ENCODE measurements at places on chromosomes 13 and 19. TPM values are rescaled to one million over a fixed set of nuclear protein-coding genes. Genes with fewer than 3 reads are reported as not detected.

DNA sequence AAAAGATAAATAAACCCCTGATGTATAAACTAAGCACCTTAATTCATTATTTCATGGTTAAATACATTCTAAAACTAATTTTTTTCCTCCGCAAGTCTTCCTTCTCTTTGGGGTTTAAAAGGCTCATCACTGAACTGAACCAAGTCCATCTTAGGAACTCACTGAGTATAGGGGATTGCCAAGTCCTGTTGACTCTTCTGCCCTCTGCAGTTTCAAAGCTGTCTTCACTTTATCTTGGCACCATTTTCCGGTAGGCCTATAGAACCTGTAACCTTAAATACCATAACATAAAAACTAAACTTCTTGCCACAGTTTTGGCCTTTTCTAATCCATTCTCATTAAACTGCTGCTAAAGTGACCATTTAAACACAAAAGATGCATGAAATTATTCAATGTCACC, 66.5 kb upstream of the USPL1 start:
- no peak for DNase-seq

GRCh38 chr19:13087295-13087694, 15.4 kb downstream of the LYL1 start:
- DNase-seq, result no peak

- no peak for DNase-seq
Observed at GRCh38 chr13:82292334-82292733, 1589.9 kb downstream of the SLITRK1 start.

DNA sequence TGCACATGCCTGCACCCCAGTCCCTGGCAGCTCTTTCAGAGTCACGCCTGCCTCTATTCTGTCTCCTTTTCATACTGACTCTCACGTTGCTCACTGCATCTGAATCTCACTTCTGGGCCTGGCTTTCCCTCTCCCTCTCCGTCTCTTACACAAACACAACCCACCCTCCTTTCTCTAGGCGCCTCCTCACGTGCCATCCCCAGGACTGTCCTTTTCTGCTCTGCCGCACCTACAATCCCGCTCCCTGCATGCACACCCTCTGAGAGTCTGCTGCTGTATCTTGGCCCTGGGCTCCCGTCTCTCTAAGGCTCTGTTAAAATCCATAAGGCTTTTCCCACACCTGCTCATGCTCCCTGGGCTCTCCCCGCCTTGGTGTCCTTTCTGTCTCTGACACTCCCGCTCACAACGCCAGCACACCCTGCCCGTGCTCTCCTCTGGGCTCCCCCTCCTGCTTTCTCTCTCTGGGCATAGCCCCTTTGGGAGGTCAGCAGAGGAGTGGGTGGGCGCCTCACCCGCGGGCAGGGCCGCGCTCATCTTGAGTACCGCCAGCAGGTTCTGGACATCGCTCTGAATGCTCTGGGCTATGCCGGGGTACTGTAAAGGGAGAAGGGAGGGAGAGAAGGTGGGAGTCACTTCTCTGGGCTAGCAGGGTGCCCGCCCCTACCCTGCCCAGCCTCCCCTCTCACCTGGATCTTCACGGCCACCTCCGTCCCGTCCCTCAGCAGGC, 12.7 kb upstream of the NUMBL start:
- no peak for DNase-seq

- no peak for DNase-seq
Observed at GRCh38 chr13:22218797-22219196, 547.9 kb downstream of the FGF9 start.

Gene MED4
- 52.4 TPM for total RNA-seq

Gene DGKH
- 36.4 TPM for total RNA-seq

Measured in urinary bladder (tissue), 4 donors.